Activated CD4-positive, alpha-beta T cell treated with anti-CD3 and anti-CD28 coated beads, Interleukin-2, amount 50 U/mL, for 4 hours (primary cell): ENCODE measurements at places on chromosomes 3 and 15.

- no peak for DNase-seq
Measured at GRCh38 chr15:56939257-56939656, 20.8 kb downstream of the TCF12 start.

DNA sequence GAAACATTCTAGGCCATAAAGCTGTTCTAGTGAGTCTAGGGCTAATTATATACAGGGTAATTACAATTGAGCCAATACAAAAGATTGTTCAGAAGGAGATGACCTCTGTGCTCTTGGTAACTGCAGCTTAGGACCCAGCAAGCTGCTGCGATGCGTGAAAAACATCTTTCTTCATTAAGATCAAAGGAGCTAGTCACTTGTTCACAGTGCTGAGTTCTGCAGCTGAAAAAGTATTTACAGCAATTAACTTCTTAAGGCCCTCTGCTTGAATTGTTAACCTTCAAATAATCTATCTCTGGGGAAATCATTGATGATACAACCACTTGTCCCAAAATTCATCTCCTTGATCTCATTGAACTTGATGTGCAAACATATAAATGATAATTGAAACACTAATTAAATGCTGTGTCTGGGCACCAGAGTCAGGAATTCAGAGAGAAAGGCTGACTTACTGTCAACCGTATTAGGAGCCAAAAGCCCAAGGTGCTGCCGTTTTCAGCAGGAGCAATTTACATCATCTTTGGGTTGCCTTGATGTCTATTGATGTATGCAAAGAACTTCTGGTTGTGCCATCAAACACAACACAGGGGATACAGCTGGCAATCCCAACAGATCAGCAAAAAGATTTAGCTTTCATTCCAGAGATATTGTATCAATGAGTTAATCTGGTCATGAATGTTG lies 213.0 kb downstream of the NECTIN3 start:
- no peak for DNase-seq

DNA sequence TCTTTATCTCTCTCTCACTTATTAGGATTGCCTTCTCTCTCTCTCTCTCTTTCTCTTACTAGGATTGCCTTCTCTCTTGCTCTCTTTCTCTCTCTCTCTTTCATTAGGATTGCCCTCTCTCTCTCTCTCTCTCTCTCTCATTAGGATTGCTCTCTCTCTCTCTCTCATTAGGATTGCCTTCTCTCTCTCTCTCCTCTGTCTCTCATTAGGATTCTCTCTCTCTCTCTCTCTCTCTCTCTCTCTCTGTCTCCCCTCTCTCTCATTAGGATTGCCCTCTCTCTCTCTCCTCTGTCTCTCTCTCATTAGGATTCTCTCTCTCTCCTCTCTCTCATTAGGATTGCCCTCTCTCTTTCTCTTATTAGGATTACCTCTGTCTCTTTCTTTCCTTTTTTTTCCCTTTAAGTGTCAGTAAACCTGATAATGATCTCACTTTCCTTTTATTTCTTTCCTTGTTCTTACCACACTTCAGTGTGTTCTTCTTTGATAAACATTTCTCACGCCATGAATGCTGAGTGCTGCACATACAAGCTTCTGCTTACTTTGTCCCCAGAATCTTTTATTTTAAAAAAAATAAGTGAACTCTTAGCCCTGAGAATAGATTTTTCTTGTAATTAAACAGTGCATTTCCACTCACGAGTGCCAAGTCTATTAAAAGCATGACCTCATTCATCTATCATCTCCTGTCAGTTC lies 243.4 kb upstream of the TBC1D5 start:
- no peak for DNase-seq

GRCh38 chr3:85259748-85260147 lies 301.0 kb downstream of the CADM2 start:
- no peak for DNase-seq

GRCh38 chr3:10935028-10935427 lies 57.5 kb upstream of the SLC6A1 start:
- no peak for DNase-seq

DNA sequence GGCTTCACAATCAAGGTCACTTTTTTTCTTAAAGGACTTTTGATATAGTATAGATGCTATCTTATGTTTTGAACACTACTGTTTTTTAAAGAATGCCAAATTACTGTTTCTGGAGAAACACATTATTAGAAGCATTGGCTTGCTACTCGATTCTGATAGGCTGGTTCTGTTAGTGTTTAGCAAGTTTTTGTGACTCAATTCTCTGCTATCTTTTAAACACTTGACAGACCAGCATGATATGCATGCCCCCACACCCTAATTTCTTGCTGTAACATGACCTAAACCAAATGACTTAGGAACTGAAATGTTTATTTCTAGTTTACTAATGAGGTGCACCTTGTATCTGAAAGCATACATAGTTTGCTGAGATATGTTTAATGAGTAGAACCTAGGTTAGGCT lies 5.5 kb upstream of the IL20RB start:
- no peak for DNase-seq

DNA sequence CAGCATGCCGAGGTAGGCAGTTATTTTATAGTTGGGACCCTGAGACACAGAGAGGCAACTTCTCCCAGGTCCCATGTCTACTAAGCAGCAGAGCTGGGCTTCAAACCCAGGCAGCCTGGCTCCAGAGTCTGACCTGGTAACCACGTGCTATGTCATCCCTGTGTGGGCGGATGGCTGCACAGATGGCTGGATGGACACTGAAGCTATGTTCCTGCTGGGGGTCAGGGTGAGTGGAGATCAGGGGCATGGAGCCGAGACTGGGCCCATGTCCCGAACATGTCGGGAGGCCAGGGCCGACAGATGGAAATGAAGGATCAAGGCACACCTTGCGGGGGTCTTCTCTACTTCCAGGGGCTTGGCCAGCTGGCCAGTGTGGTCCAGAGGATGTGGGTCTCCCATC lies 9.3 kb upstream of the FBLN2 start:
- no peak for DNase-seq

GRCh38 chr3:177781686-177782161 lies 584.4 kb upstream of the TBL1XR1 start:
- no peak for DNase-seq

DNA sequence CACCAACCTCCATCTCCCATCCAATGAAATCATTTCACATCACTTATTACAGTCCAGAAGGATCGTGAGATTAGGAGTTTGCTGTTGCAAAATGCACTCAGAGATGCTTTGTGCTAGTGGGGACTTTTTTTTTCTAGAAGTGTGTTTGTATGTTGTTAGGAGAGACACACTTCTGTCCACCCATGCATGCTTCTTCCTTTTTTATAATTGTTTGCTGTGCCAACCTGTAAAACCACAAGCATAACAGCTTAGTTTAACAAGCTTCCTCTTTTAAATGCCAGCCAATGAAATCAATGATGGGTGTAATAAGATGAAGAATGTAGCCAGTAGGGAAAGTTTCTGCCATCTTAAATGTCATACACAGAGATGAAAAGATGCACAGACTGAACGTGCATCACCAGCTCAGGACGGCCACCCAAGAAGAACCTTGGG lies 305.6 kb upstream of the STT3B start:
- no peak for DNase-seq

DNA sequence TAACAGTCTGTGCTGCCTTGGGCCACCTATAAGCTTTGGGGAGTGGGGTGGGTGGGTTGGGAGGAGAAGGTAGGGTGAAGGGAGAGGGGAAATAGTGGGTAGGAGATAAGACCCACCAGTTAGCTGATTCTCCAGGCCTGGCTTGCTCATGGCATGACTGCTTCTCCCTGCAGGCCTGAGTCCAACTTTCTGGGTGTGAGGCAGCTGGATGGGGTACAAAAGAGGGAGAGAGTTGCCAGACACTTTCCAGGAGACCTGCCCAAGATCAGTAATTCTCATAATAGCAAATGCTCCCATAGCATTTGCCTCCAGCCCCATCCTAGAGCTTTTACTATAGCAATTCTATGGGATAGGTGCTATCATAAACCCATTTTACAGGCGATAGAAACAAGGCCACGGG lies 7.7 kb downstream of the CGNL1 start:
- no peak for DNase-seq

DNA sequence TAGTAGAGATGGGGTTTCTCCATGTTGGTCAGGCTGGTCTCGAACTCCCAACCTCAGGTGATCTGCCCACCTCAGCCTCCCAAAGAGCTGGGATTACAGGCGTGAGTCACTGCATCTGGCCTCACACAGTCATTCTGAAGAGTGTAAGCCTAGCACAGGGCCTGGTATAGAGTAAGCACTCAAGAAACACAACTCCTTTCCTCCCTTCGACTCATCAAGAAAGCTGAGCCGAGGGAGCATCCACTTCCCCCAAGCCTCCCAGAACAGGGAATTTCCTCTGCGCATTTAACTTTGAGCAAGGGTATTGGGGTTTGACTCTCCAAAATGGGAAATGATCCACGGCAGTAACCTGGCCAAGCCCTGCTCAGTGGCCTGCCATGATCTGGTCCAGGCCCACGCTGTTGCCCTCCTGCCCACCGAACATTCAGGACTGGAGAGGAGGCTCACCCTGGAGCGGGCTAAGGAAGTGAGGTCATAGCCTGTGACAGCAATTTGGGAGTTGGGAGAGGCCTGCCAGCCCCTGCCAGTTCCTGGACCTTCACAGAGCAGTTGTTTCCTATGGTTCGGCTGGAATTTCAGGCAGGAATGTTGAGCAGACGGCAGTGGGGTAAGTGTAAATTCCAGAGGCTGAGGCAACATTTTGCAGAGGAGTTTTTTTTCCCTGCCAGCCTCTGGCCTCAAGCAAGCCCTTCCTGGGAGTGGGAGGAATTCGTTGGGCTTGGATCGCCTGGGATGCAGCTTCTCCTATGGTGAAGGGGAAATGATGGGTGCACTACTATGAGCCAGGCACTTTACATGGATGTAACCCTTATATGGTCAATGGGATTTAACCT lies 21.2 kb upstream of the SMAD3 start:
- DNase-seq: no peak

DNA sequence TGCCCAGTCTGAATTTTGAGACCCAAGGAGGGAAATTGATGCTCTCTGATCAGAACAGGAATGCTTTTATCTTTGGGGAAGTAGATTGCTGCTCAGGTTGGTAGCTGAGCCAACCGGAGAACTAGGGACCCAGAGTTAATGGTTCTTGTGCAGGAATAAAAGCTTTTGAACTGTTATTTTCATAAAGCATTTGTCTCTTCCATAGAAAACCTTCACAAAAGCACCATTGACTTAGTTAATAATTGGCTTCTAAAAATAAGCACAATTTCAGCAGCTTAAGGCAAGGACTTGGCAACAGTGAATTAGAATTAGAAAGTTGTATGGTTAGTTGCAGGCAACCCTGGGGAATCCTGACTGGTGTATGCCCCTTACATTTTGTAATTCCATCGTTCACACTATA lies 53.8 kb downstream of the MAP2K1 start:
- no peak for DNase-seq

DNA sequence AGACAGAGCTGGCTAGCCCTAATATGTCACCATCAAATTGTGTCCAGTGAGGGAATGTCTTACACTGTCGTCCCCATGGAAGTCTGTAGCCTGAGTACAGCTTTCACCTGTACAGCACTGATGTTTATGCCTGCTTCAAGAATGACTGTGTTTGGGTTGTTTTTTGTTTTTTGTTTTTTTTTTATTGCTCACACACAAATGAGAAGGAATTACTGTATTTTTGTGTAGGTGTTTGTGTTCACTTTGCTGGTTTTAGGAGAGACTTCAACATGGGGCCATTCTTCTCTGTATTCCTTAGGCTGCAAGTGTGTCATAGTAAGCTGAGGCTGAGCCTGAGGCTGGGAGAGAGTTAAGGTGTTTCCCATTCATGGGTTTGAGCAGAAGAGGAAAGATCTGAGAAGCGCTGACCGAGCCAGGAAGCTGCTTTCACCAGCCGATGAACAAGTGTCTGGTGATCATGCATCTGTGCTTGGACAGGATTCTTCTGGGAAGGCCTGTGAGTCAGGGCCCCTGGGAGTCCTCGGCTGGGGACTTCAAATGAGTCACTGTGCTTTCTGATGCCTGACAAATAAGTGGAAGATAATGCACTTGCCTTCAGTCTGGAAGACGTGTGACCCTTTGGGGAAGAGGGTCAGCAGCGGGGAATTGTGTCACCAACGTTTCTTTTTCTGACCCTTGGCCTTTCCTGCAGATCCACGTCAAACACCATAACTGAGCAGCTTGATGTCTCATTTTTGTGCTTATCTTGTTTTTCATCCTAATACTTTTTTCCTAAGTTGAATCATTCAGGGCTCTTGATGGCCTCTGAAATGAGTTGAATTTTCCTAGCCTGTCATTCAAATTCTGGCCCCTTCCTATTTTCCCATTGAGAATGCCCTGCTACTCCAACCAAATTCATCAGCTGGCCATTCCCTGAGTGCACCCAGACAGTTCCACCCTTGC lies 36.7 kb upstream of the ZBTB38 start:
- no peak for DNase-seq

- DNase-seq: no peak
Measured at GRCh38 chr15:70077188-70078147, 20.2 kb downstream of the TLE3 start.

- DNase-seq: no peak
Measured at GRCh38 chr3:134615743-134616142, 35.1 kb downstream of the KY start.

GRCh38 chr15:100920516-100921135 lies 1.5 kb downstream of the LRRK1 start:
- DNase-seq: no peak

- no peak for DNase-seq
Measured at GRCh38 chr3:113136544-113136943, 74.8 kb upstream of the BOC start.

DNA sequence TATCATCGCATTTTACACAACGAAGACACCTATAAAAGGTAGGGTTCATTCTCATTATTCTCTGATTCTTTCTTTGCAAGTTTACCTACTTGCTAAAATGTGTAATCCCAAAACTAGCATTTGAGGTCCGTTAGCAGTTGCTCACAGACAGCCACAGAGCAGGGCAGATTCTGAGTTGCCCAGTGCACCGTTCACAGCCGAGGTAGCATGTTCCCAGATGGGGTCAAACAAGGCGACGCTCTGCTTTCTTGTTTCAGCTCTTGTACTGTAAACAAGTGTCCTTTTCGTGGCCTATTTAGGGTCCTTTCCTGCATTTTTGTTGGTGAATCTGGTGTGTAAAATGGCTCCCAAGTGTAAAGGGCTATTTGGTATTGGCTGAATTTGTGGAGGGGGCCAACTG lies 3.1 kb downstream of the PPP1R2 start:
- DNase-seq: no peak

- no peak for DNase-seq
Measured at GRCh38 chr3:159894386-159894785, 94.2 kb upstream of the IL12A start.

DNA sequence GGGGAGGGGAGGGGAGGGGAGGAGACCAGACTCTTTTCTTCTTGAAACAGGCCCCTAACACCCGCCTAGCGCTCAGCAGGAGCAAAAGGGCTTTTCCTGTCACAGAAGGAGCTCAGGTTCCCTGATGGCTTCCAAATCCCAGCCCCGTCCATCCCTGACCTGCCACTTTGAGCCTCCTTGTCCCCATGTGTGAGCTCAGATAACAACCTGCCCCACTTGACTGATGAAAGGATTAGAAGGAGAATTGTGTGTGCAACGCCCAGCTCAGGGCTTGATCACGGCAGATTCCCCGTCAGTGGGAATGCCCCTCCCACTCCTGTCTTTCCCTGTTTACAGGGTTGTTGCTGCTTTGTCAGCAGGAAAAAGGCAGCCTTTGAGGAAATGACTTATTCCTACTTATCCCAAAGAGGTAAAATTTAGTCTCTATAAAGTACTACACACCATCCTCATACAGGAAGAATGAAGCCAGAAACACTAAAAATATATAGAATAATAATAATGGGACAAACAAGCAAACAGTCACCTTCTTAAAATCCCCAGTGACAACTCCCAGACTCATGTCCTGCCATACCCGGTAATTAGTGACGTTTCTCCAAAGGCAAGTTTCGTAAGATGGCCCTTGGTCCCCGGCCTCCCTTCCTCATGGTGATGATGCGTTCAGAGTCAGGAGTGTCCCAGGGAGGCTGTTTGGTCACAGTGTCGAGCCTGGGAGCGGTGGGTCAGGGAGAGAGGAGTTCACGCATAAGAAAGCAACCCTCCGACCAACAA lies 6.1 kb upstream of the LRRC15 start:
- DNase-seq: no peak
